Left renal cortex interstitium (tissue), 4 donors: ENCODE measurements at places on chromosomes 12 and 14.

DNA sequence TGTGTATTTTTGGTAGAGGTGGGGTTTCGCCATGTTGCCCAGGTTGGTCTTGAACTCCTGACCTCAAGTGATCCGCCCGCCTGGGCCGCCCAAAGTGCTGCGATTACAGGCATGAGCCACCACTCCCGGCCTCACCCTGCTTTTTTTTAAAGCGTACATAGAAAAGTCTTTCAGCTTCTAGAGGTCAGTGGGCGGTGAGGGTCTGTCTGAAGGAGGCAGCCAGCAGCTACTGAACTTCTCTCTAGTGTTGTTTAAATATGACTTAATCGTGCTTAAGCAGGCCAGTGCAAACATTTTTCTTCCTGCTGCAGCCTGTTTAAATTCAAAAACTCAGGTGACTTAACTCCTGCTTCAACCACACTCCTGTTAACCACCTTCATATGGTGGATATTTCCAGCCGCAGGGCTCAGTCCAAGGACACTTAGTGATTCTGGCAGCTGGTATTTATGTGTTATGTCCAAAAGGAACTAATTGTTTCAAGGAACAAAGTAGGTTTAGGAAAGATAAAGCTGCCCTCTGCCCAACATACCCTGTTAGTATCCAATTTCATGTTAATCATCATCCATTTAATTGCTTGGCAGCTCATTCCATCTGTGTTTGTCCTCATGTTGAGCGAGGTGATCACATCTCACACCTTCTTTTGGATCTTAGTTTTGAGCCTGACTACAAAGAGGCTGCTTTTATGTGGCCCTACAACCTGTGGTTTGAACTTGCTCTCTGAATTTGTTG lies 2.0 kb downstream of the PRKAB1 start:
- no peak for DNase-seq

DNA sequence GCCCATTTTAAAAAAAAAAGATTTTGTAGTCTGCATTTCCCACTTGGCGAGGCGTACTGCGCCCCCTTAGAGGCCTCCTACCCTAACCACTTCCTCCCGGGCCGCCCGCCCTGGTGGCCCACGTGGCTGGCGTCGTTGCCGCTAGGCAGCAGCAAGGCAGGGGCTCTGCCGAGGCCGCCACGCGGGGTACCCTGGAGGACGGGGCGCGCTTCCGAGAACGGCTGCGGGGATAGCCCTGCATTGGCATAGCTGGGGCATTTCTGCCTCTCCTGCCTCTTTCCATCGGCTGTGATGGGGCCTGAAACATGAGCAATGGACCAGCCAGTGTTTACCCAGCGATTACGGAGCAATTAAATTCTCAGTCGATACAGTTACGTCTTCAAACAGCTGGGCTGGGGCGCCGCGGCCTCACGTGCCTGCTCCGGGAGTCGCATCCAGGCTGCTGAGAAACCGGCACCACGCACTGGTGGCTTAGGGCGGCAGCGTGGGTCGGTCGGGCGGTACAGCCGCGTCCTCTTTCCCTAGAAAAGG lies 38.0 kb downstream of the IQSEC3 start:
- DNase-seq = peak; percentile 49

GRCh38 chr12:53047221-53048032 lies 2.4 kb upstream of the TNS2 start:
- DNase-seq = no peak

DNA sequence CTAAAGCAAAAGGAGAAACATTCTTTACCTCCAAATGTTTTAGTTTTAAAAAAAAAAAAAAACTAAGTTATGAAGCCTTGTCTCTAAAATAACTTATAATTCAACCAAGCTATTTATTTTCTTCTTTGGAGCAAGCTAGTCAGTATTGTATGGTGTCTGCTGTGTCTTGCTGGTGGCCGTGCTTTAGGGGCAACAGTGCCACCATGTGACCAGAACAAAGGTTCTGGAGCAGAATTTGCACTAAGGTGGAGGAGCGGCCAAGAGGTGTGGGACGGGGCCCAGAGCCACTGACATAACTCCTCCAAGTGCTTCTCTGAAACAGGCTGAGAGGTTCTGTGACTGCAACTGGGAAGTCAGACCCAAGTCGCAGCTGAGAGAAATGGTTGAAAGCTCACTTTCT lies 4.5 kb downstream of the FICD start:
- no peak for DNase-seq

DNA sequence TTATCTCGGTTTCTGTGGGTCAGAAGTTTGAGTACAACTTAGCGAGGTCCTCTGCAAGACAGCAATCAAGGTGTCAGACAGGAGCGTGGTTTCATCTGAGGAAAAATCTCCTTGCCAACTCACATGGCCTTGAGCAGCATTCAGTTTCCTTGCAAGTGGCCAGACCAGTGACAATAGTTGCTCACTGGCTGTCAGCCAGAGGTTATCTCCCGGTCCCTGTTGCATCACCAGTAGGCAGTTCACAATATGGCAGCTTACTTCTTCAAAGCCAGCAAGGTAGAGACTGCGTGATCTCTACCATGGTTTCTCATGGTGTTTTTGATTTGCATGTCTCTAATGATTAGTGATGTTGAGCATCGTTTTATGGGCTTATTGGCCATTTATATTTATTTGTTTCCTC lies 143.8 kb upstream of the DAAM1 start:
- no peak for DNase-seq

DNA sequence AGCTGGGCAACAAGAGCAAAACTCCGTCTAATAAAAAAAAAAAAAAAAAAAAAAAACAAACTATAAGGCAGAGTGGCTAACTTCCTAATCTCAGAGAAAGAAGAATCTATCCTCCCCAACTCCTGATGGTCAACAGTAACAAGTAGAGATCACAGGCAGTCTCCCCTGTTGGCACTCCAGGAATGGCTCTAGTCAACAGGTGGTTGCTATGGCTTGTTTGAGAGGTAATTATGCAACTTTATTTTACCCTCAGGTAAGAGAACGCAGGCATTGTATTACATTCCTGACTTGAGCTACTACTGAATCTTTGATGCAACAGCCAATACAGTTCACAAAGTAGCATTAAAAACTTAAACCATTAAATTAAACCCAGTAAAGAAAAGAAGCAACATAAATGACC lies 180.3 kb downstream of the DICER1 start:
- DNase-seq = no peak

- DNase-seq = no peak
These were observed 10.5 kb upstream of the SRRM4 start for GRCh38 chr12:118970856-118971255.

DNA sequence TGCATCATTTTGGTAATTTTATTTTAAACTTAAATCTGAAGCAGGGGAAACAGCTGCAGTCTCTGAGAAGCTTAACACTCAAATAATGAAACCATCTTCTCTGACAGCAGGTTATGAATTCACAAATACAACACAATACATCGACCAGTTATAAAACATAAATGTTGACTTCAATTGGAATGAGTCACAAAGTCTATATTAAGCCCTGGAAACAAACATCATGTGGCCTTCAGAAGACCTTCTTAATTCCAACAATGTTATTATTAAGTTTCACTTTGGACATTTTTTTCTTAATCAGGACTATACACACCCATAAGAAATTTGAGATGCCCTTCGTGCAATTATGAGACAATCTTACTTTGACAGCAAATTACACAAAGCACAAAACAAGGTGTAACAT lies 68.9 kb downstream of the CEP128 start:
- no peak for DNase-seq

GRCh38 chr14:71754422-71755095 lies 177.7 kb upstream of the RGS6 start:
- no peak for DNase-seq

- no peak for DNase-seq
These were observed 145.1 kb upstream of the GRIP1 start for GRCh38 chr12:66823857-66824570.

GRCh38 chr12:46908236-46908935 lies 82.6 kb upstream of the SLC38A4 start:
- no peak for DNase-seq

DNA sequence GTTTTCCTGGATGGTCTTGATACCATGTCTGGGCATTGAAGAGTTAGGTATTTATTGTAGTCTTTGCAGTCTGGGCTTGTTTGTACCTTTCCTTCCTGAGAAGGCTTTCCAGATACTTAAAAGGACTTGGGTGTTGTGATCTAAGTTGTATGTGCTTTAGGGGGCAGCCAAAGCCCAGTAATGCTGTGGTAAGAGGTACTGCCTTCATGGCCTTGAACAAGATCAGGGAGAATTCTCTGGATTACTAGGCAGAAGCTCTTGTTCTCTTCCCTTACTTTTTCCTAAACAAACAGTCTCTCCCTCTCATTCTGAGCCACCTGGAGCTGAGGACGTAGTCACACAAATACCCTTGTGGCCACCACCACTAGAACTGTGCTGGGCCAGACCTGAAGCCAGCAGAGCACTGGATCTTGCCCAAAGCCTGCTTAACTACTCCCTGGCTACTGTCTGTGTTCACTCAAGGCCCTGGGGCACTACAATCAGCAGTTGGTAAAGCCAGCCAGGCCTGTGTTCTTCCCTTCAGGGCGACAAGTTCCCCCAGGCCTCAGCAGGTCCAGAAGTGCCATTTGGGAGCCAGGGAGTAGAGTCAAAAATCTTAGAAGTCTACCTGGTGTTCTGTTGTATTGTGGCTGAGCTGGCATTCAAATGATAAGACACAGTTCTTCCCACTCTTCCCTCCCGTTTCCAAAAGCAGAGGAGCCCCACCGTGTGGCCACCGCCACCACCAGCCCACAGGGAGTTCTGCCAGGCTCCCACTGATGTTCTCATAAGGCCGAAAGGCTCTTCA lies 11.4 kb downstream of the PRORP start:
- DNase-seq = no peak

GRCh38 chr14:65962952-65963351 lies 523.2 kb upstream of the CCDC196 start:
- no peak for DNase-seq

GRCh38 chr14:23070262-23071129 lies 13.2 kb upstream of the CDH24 start:
- DNase-seq = no peak

- DNase-seq = no peak
These were observed 164.0 kb downstream of the ETV6 start for GRCh38 chr12:11813438-11813813.

- DNase-seq = no peak
These were observed 52.4 kb upstream of the CERS5 start for GRCh38 chr12:50219544-50219943.

- no peak for DNase-seq
These were observed 64.5 kb downstream of the CRADD start for GRCh38 chr12:93741659-93742109.

DNA sequence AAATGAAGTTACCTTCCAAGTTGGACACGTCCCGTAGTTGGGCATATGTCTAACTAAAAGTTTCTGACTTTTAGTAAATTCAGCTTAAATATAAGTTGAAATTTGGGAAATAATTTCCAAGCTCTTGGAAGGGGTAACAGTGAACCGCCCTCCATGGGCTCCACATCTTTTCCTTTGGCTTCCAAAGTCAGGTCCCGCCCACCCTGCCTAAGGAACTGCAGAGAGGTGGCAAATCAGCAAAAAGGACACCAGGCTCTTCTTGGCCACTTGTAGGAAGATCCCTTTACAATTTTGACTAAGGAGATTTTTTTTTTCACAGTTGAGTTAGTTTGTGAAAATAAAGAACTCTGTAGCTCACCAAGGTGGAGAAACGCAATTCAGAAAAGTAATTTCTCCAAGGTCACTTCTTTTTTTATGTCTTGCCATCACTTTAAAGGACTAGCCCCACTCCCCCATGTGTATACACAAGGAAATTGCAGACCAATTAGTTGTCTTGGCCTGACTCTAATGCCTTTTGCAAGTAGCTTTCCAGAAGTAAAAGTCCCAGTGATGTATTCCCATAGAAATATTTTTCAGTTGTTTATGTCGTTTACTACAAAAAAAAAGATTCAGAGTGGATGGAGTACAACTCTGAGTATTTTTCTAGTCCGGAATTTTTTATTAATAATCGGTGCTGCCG lies 181.2 kb downstream of the PELI2 start:
- DNase-seq = no peak

DNA sequence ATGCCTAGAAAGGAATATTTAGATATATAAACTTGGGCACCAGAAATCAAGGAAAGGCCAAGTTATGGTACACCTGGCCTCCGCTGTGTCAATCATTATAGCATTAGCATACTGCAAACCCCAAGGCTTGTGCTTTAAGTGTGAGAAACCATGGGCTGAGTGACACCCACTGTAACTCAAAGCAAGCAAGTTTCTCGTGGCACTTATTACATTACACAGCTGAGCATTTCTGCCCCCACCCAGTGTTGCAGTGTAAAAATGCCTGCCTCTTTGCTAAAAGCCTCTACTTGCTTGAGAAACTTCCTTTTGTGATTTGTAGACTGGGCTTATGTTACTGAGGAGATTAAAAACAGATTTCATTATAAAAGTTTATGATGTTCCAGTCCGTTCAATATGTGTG lies 122.0 kb downstream of the TGFB3 start:
- no peak for DNase-seq

- DNase-seq = no peak
These were observed 77.6 kb upstream of the PRKD1 start for GRCh38 chr14:30005114-30005808.

DNA sequence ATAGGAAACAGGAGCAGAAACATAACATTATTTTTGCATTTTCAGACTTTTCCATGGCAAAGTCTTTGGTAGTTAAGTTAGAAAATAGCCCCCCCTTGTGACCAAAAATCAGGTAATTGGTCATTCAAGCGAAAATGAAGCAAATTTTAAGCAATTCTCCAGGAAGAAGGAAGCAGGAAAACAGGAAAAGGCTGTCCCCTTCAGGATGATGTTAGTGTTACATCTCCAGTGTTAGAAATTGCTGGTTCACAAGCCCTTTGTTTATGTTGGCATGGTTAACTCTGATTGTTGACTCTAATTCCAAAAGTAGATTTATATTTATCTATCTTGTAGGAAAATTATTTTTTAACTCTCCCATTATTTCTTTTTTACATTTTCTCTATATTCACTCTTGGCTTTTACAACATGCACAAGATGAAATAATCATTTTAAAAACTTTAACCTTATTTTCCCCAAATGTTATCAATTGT lies 18.8 kb upstream of the GAS2L3 start:
- DNase-seq = peak; percentile 67

DNA sequence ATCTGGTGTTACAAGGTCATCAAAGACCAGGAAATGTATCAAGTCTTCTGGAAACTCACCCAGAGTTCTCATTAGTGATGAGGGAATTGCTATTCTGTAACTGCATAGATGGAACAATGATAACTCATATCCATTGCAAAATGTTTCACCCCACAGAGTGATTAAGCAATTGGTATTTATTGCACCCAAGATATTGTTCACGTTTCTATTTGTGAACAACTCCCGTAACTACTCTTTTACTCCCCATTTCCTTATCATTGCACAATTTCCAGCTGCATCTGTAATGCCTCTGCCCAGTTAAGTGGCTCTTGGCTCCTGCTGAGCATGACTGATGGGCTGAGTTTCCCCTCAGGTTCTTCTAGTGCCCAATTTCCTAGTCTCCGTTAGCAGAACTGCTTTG lies 108.7 kb upstream of the PRICKLE1 start:
- no peak for DNase-seq

DNA sequence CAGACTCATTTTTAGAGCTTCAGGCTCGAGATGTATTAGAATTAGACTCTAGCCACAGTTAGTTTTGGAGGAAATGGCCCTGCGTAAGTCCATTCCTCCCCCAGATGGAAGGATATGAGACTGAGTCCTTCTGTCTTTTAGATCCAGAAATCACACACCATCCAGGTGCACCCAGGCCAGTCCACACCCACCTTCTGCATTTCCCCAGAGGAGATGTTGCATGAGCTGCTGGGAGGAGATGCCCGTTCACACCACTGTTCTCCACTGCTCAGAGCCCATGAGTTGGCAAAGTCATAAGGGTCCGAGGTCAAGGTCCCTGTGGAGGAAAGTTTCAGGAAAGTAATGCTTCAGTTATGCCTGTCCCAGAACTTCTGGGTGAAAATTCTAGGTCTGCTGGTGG lies 29.2 kb downstream of the VWF start:
- DNase-seq = no peak
